Activated T-helper 1 cell treated with anti-CD3 and anti-CD28 coated beads, Interleukin-12 subunit alpha, Interleukin-12 subunit beta, Interleukin-2, Interleukin-4 antibody, amounts not matched to agents 30 ng/mL and 10 ng/mL and 1 ng/mL, durations not matched to agents 14 hours and 24 hours and 36 hours (primary cell): ENCODE measurements at places on chromosomes 1 and 21.

GRCh38 chr1:25599969-25600610 is 16.5 kb upstream of the MAN1C1 start:
- H3K36me3 ChIP-seq: peaks cover 3% of the 10 kb centered on the region
- DNase-seq: no peak
- H3K27me3 ChIP-seq: peaks cover 42% of the 10 kb centered on the region
- no peak overlapping the region for H3K27ac ChIP-seq
- no peaks in the 10 kb centered on the region for H3K4me1 ChIP-seq
- H3K4me3 ChIP-seq: no peak overlapping the region

- H3K4me3 ChIP-seq: no peak overlapping the region
- H3K36me3 ChIP-seq: no peaks in the 10 kb centered on the region
- DNase-seq: no peak
- peaks cover 4% of the 10 kb centered on the region for H3K27me3 ChIP-seq
These were observed 471.7 kb upstream of the VAMP3 start for GRCh38 chr1:7299329-7299799.

DNA sequence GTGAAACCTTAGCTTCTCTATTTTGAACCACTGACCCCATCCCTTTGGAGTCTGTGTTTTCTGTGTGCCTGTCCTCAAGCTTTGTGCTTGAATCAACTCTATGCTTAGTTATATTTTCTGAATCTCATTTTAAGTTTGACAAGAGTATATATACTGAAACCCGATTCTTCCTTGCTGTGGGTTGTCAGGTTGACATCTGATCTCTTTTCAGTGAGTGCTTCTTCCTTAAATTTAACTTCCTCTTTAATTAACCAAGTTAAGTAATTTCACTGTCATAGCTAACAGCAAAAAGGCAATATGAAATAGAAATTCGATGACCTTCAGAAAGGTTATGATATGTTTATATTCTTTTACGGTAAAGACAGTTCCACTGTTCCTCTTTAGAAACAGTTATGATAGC is 69.4 kb downstream of the C1orf21 start:
- no peaks in the 10 kb centered on the region for H3K36me3 ChIP-seq
- no peaks in the 10 kb centered on the region for H3K4me1 ChIP-seq
- peaks cover 3% of the 10 kb centered on the region for H3K27me3 ChIP-seq
- H3K27ac ChIP-seq: no peak overlapping the region
- no peak overlapping the region for H3K4me3 ChIP-seq

- H3K4me3 ChIP-seq: peak within 1 kb of the TSS; percentile 66
- H3K27ac ChIP-seq: peak within 1 kb of the TSS; percentile 40
- DNase-seq: peak; percentile 76
- no peaks in the 10 kb centered on the region for H3K4me1 ChIP-seq
- H3K27me3 ChIP-seq: peaks cover 4% of the 10 kb centered on the region
These were observed at the start of gene VWA1 for GRCh38 chr1:1435106-1435903. TSS of gene VWA1 (plus strand) at chr1:1435690. CDS start at chr1:1435749, 59 bp downstream.

GRCh38 chr1:99269321-99269720 is 5.0 kb downstream of the PLPPR4 start:
- H3K4me3 ChIP-seq: no peak overlapping the region
- H3K36me3 ChIP-seq: no peaks in the 10 kb centered on the region
- no peak for DNase-seq
- peaks cover 11% of the 10 kb centered on the region for H3K27me3 ChIP-seq
- no peak overlapping the region for H3K27ac ChIP-seq
- H3K4me1 ChIP-seq: no peaks in the 10 kb centered on the region

GRCh38 chr1:101455166-101455565 is 218.3 kb downstream of the S1PR1 start:
- H3K4me3 ChIP-seq: no peak overlapping the region
- H3K36me3 ChIP-seq: no peaks in the 10 kb centered on the region
- no peak overlapping the region for H3K27ac ChIP-seq
- H3K4me1 ChIP-seq: peaks cover 34% of the 10 kb centered on the region
- no peak for DNase-seq

DNA sequence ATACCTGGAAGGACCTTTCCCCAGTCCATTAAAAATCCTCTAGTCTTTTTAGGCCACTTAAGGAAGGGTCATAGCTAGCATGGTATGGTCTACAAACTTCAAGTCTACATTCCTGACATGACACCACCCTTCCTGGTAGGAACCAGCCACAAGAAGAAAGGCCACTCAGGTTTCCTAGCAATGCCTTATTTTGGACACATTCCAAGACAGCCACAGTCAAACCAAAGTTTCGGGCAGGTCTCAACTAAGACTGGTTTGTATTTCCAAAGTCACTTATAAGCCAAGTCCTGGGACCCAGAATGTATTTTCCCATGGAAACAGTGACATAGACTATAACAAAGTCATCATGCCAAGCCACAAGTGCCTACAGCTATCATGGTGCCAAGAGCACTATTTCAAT is 50.6 kb upstream of the SLC44A3 start:
- no peaks in the 10 kb centered on the region for H3K4me1 ChIP-seq
- no peak for DNase-seq
- H3K27ac ChIP-seq: no peak overlapping the region
- no peak overlapping the region for H3K4me3 ChIP-seq
- H3K36me3 ChIP-seq: no peaks in the 10 kb centered on the region
- H3K27me3 ChIP-seq: peaks cover 2% of the 10 kb centered on the region

GRCh38 chr1:26949266-26949925 is 10.9 kb downstream of the KDF1 start:
- H3K36me3 ChIP-seq: peaks cover 19% of the 10 kb centered on the region
- H3K27me3 ChIP-seq: peaks cover 4% of the 10 kb centered on the region
- no peaks in the 10 kb centered on the region for H3K4me1 ChIP-seq
- H3K4me3 ChIP-seq: no peak overlapping the region

GRCh38 chr1:113758631-113759332 is 504 bp downstream of the PHTF1 start:
- H3K27me3 ChIP-seq: no peaks in the 10 kb centered on the region
- H3K36me3 ChIP-seq: peaks cover 23% of the 10 kb centered on the region
- peaks cover 34% of the 10 kb centered on the region for H3K4me1 ChIP-seq
- H3K4me3 ChIP-seq: peak overlapping the region; percentile 95
- H3K27ac ChIP-seq: peak overlapping the region; percentile 97

DNA sequence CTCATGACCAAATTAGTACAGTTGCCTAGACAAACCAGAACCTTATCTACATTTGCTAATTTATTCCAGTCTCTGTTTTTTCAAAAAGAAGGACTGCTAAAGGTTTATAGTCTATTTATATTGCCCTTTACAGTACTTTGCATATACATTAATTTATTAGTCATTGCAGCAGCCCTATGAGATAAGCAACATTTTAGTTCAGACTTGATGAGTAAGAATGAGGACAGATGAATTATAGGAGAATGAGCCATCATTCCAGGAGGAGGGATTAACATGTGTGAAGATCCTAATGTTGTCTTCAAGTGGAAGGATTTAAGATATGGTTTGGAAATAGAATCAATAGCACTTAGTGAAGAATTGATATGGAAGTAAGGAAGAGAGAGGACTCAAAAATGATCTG is 152.4 kb downstream of the KCTD3 start:
- DNase-seq: no peak
- H3K27me3 ChIP-seq: no peaks in the 10 kb centered on the region
- no peak overlapping the region for H3K4me3 ChIP-seq

DNA sequence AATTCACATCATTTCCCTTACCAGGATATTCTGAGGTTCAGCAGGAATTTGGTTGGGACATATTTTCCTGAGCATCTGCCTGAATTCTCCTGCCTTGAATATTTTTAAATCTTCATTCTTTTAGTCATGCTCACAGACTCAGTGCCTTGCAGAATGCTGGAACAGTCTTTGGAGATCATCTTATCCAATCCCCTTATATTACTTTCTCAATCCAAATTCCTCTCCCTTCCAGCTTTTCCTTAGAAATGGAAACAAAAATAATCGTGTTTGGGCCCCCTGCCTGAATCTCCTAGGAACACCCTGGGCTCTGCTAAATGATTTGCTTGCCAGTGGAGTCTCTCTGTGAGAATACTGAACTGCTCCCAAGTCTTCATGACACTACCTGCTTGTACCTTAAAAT is 38.4 kb downstream of the LHX8 start:
- no peaks in the 10 kb centered on the region for H3K36me3 ChIP-seq
- DNase-seq: no peak
- H3K27ac ChIP-seq: no peak overlapping the region
- H3K4me1 ChIP-seq: no peaks in the 10 kb centered on the region
- H3K4me3 ChIP-seq: no peak overlapping the region

DNA sequence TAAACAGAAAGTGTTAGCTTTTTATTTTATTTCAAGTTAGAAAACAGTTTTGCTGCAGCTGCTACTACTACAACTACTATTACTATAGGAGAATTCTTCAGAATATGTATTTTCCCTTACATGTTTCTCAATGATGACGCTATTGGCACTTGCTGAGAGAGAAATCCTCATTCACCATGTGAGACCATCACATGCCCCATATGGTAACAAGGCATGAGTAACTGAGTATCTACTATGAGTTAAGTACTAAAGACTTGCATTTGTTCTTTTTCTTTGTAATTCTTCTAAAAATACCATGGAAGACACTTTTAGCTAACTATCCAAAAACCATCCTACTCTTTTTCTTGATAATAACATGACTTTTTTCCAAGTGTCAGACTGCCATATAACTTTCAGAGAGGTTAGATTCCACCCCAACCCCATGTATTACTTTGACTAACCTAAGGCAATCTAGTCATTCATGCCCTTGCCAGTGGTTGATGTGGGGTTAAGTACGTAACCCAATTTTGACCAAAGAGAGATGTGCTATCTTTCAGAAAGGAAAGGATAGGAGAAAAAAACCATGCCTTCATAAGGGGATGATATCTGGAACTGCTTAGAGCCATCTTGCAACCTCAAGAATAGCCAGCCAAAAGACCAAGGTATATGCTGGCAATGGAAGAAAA is 42.9 kb downstream of the COP1 start:
- peaks cover 36% of the 10 kb centered on the region for H3K4me1 ChIP-seq
- no peaks in the 10 kb centered on the region for H3K27me3 ChIP-seq
- H3K27ac ChIP-seq: peak overlapping the region; percentile 49
- DNase-seq: no peak
- H3K36me3 ChIP-seq: peaks cover 38% of the 10 kb centered on the region

DNA sequence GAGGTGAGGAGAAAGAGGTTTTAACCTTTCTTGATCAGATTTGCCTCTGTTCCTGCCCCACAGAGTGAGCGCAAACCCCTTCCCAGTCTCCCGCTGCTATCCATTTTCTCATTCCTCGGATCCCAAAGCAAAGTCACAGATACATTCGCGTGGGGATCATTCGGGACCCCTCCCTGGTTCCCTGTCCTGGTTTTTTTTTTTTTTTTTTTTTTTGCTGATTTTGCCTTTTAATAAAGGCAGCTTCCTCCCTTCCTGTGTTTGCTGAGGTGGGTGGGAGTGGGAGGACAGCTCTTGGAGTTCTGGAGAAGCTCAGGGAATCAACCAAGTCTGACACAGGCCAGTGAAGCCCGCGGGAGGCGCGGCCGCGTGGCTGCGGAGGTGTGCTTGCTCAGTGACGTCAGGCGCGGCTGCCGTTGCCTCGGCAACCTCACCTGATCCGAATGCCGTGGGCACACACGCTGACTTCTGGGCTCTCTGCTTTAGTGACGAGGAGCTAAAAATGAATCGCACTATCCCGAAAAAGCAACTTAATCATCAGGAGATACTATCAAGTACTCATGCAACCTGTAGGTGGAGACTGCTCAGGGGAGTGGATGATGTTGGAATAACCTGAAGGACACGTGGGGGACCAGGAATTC is 106.4 kb downstream of the TBX19 start:
- peak overlapping the region; percentile 51 for H3K4me3 ChIP-seq
- H3K4me1 ChIP-seq: peaks cover 21% of the 10 kb centered on the region
- peaks cover 25% of the 10 kb centered on the region for H3K27me3 ChIP-seq
- H3K27ac ChIP-seq: peak overlapping the region; percentile 67
- DNase-seq: peak; percentile 52

- H3K36me3 ChIP-seq: no peaks in the 10 kb centered on the region
- no peak for DNase-seq
- no peak overlapping the region for H3K4me3 ChIP-seq
These were observed 32.0 kb downstream of the COLGALT2 start for GRCh38 chr1:184005506-184005905.

DNA sequence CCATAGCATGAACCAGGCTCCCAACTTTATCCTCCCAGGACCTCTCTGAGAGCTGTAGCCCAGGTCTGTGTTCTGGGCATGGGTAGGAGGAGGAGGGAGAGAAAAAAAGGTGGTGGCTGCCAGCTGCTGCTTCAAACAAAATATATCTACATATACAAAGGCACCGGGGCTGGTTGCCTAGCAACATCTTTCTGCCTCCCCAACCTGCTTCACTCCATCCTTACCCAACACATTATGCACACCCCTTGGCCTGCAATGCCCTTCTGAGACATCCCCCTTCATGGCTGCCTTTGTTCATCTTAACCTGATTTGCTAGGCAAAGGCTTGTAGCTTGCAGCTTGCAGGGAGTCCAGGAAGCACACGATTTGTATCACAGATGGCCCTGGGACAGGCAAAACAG is 27.2 kb upstream of the ATP1A1 start:
- no peak for DNase-seq
- H3K4me3 ChIP-seq: no peak overlapping the region
- H3K4me1 ChIP-seq: peaks cover 6% of the 10 kb centered on the region
- peaks cover 5% of the 10 kb centered on the region for H3K27me3 ChIP-seq
- H3K36me3 ChIP-seq: no peaks in the 10 kb centered on the region

DNA sequence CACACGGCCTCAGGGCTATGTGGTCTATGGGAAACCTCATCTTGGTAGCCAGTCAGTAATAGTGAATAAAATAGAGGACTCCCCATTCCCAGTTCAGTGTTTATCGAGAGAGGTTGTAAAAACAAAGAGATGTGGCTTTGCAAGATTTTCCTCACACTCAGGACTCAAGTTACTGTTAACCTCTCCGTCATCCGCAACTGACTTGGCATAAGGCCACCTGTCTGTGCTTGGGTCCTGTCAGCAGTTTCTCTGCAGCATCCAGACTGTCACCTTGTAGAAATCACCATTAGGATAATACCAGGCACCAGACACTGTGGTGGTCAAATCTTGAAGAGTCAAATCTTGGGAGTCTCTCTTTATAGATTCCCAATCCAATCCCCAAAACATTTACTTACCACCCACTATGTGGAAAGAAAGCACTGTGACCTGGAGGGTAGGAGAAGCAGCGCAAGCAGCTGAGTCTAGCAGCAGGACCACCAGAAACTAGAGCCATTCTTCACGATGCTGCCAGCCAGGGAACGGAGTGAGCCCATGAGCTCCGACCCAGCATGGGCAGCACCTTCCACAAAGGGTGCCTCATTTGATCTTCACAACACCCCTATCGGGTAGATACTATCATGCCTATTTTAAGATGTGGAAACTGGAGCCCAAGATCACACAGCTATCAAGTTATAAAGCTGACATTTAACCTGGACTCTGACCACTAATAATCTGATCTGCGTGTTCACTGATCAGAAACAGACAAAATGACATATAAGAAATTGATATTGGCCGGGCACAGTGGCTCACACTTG is 5.6 kb upstream of the GPR25 start:
- H3K4me3 ChIP-seq: no peak overlapping the region
- H3K4me1 ChIP-seq: peaks cover 38% of the 10 kb centered on the region
- DNase-seq: no peak
- peaks cover 43% of the 10 kb centered on the region for H3K27me3 ChIP-seq

GRCh38 chr1:168514455-168514854 is 29.3 kb downstream of the XCL2 start:
- peaks cover 6% of the 10 kb centered on the region for H3K36me3 ChIP-seq
- peak overlapping the region; percentile 45 for H3K4me3 ChIP-seq
- DNase-seq: no peak
